Suprapubic skin (tissue), 4 donors: ENCODE measurements at places on chromosomes 2 and 18.

DNA sequence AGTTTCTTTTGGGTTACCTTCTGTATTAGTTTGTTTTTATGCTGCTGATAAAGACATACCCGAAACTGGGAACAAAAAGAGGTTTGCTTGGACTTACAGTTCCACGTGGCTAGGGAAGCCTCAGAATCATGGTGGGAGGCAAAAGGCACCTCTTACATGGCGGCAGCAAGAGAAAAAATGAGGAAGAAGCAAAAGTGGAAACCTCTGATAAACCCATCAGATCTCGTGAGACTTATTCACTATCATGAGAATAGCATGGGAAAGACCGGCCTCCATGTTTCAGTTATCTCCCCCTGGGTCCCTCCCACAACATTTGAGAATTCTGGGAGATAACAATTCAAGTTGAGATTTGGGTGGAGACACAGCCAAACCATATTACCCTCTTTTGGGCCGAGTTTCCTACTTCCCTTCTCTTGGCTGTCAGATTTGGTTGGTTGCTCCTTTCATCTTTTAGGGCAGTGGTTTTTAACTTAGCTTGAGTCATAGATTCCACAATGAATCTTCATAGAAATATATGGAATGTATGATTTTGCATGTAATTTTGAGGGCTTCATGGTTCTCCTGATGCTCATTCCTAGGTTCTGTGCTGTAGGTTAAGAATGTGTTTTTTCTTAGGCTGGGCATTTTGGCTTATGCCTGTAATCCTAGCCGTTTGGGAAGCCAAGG lies 44.2 kb downstream of the CEP192 start:
- no peaks in the 10 kb centered on the region for H3K4me1 ChIP-seq
- H3K36me3 ChIP-seq, result peaks cover 35% of the 10 kb centered on the region

DNA sequence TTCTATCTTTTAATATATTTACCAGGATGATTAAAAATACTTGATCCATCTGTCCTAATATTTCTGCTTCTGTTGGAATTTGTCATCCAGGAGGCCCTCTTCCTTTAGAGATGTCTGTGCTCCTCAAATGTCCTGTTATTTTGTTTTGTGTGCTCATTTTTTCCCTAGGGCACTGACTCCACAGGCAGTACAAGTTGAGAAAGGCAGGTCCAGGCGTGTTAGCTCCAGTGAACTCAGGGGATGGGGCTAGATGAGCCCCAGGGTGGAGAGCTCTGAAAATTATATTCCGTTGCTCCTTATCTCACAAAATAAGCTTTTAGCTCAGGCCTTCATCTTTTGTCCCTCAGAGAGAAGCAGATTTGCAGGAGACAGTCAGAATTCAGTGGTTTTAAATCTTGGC lies 105.7 kb downstream of the SLC4A3 start:
- H3K27ac ChIP-seq, result no peak overlapping the region
- H3K4me1 ChIP-seq, result no peaks in the 10 kb centered on the region
- no peak overlapping the region for H3K4me3 ChIP-seq
- H3K27me3 ChIP-seq, result no peaks in the 10 kb centered on the region

GRCh38 chr2:235706506-235706905 lies 212.7 kb downstream of the AGAP1 start:
- H3K27me3 ChIP-seq, result no peaks in the 10 kb centered on the region
- peaks cover 6% of the 10 kb centered on the region for H3K36me3 ChIP-seq
- H3K4me1 ChIP-seq, result peaks cover 28% of the 10 kb centered on the region
- no peak overlapping the region for H3K4me3 ChIP-seq

DNA sequence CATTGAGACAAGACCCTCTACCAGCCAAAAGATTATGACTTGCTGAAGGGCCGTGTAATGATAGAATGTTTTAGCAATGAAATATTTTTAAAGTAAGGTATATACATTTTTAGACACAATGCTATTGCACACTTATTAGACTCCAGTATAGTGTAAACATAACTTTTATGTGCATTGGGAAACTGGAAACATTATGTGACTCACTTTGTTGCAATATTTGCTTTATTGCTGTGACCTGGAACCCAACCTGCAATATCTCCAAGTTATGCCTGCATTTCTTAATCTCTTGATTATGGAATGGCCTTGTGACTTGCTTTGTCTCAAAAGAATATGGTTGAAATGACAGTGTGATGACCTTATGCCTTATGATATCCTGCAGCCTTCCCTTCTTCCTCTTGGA lies 502.0 kb downstream of the EPHA4 start:
- no peaks in the 10 kb centered on the region for H3K4me1 ChIP-seq
- no peaks in the 10 kb centered on the region for H3K27me3 ChIP-seq
- no peak overlapping the region for H3K4me3 ChIP-seq
- H3K27ac ChIP-seq, result no peak overlapping the region

DNA sequence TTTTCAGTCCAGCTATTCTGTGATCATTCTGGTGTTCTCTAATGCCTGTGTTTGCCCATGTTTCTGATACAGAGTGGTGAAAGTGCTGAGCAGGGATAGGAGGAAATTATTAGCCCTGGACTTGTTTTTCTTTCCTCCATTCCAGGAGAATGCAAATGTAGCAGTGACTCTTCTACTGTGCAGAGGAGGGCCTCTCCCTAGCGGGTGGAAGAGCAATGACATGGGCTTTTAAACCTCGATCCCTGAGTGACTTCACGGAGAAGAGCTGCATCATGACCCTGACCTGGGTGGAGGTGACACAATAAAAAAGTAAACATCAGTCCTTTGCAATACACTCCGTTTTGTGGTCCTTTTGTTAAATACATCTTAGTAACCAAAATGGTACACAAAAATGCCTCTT lies 68.0 kb upstream of the NETO1 start:
- H3K4me1 ChIP-seq, result no peaks in the 10 kb centered on the region
- H3K27me3 ChIP-seq, result no peaks in the 10 kb centered on the region
- DNase-seq, result no peak
- H3K27ac ChIP-seq, result no peak overlapping the region
- H3K36me3 ChIP-seq, result no peaks in the 10 kb centered on the region
- H3K4me3 ChIP-seq, result no peak overlapping the region

- no peaks in the 10 kb centered on the region for H3K4me1 ChIP-seq
- no peak overlapping the region for H3K4me3 ChIP-seq
- H3K36me3 ChIP-seq, result no peaks in the 10 kb centered on the region
- H3K27ac ChIP-seq, result no peak overlapping the region
- H3K27me3 ChIP-seq, result no peaks in the 10 kb centered on the region
Measured at GRCh38 chr2:21469158-21469557, 345.4 kb downstream of the TDRD15 start.

DNA sequence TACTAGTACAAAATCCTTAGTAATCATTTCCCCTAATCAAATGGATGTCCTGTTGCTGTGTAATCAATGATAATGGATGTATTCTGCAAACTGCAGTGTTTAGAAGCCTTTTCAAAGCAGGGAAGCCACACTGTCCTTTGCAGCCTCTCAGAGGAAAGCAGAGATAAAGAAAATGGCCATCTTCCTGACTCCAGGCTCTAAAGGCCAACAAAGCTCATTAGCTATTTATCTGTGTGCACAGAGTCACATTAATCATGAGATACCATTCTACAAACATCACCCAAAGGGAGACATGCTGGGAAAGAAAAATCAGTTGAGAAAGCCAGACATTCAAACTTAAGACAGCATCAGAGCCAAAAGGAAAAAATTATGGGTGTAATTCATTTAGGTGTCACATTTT lies 165.0 kb downstream of the RAD51AP2 start:
- no peak for DNase-seq
- no peak overlapping the region for H3K4me3 ChIP-seq
- H3K27ac ChIP-seq, result no peak overlapping the region
- no peaks in the 10 kb centered on the region for H3K36me3 ChIP-seq

DNA sequence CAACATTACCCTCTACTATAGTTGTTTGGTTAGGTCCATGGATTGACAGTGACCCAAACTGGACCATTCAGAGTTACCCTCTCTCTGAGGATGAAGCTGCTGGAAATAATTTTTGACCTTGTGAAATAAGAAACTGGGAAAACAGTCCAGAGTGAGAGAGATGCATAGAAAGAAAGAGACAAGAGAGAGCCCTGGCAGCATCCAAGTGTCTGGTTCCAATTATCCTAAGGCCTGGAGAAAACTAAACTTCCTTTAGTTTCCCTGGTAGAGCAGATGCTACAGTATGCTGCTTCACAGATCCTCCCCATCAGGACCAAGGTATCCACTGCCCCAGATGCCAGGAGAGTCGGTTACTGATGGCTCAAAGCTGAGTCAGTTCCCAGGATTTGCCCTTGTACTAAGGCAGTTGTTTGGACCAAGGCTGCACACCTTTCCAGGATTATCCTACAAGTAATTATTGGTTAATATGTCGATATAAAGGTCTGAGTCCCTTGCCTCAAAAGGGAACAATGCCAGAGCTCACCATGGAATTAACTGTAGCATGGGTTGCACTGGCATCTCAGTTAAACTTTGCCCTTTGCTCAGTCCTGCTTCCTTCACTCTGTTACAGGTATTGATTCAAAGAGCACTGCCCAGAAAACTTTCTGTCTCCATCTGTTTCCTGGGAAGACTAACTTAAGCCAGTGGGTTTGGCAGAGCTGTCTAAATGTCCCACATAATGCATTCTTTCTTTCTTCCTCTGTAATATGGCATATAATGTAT lies 14.6 kb upstream of the CHN1 start:
- no peaks in the 10 kb centered on the region for H3K4me1 ChIP-seq
- H3K27me3 ChIP-seq, result no peaks in the 10 kb centered on the region
- no peak overlapping the region for H3K4me3 ChIP-seq
- no peaks in the 10 kb centered on the region for H3K36me3 ChIP-seq
- H3K27ac ChIP-seq, result no peak overlapping the region
- no peak for DNase-seq

DNA sequence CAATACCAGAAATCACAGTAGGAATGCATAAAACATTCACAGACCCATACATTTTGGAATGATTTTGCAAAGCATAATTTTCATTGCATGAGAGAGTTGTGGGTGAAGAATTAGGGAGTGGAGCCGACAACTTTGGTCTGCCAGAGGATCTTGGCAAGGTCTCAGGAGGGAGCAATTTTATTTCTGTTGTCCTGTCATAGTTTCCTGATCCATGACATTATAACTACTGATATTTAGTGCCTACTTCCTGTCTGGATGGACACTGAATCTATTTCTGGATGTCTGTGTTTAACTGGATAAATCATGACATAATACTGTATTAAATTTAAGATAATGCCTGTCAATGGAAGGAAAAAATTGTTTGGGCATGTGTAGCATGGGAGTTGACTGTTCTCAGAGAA lies 2.4 kb downstream of the ITGA4 start:
- no peak overlapping the region for H3K27ac ChIP-seq
- no peaks in the 10 kb centered on the region for H3K36me3 ChIP-seq
- no peak overlapping the region for H3K4me3 ChIP-seq
- H3K27me3 ChIP-seq, result peaks cover 5% of the 10 kb centered on the region
- DNase-seq, result no peak
- H3K4me1 ChIP-seq, result peaks cover 29% of the 10 kb centered on the region

- H3K4me1 ChIP-seq, result no peaks in the 10 kb centered on the region
- H3K36me3 ChIP-seq, result no peaks in the 10 kb centered on the region
- no peak overlapping the region for H3K27ac ChIP-seq
- H3K4me3 ChIP-seq, result no peak overlapping the region
- no peak for DNase-seq
Measured at GRCh38 chr2:40037303-40037702, 258.2 kb upstream of the THUMPD2 start.

- DNase-seq, result no peak
- peaks cover 23% of the 10 kb centered on the region for H3K4me1 ChIP-seq
- H3K27me3 ChIP-seq, result no peaks in the 10 kb centered on the region
- no peaks in the 10 kb centered on the region for H3K36me3 ChIP-seq
- H3K27ac ChIP-seq, result no peak overlapping the region
Measured at GRCh38 chr2:189548666-189549448, 31.7 kb downstream of the SLC40A1 start.

DNA sequence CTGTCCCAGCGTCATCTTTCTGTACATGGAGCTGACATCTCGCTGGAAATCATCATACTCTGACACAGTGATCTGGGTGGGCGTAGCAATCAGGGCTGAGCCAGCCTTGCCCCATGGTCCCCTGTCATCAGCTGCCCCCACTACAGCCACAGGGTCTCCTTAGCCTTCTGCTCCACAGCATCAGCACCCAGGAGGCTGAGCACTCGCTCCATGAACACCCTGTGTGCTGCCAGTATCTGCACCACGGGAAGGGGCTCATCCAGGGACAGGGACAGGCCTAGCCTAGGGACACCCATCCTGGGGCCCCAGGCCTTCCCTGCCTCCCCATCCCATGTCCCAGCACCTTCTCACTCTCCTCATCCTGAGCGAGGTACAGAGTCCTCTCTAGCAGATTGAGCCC lies 11.4 kb downstream of the ALPG start:
- H3K36me3 ChIP-seq, result no peaks in the 10 kb centered on the region
- peaks cover 30% of the 10 kb centered on the region for H3K4me1 ChIP-seq
- no peak overlapping the region for H3K4me3 ChIP-seq
- no peak overlapping the region for H3K27ac ChIP-seq

DNA sequence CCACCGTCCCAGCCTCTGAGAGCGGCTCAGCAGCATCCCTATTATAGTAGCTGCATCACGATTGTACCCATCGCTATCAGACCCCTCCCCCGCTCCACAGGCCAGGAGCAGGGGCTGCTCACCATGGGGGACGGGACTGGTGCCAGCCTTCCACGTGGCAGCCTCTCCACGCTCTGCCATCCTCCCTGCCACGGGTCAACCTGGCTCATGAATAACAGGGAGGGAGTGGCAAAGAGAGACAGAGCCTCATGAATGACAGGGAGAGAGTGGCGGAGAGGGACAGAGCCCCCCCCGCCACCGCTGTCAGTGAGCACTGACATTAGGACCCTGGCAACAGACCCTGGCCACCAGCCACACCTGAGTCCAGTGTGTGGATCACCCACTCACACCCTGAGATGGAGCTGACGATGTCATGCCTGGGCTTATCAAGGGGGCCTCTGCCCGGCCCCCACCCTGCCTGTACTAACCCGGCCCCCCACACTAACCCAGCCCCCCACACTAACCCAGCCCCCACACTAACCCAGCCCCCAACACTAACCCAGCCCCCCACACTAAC lies 16.9 kb downstream of the CROCC2 start:
- H3K27ac ChIP-seq, result no peak overlapping the region
- H3K36me3 ChIP-seq, result no peaks in the 10 kb centered on the region
- no peak overlapping the region for H3K4me3 ChIP-seq

DNA sequence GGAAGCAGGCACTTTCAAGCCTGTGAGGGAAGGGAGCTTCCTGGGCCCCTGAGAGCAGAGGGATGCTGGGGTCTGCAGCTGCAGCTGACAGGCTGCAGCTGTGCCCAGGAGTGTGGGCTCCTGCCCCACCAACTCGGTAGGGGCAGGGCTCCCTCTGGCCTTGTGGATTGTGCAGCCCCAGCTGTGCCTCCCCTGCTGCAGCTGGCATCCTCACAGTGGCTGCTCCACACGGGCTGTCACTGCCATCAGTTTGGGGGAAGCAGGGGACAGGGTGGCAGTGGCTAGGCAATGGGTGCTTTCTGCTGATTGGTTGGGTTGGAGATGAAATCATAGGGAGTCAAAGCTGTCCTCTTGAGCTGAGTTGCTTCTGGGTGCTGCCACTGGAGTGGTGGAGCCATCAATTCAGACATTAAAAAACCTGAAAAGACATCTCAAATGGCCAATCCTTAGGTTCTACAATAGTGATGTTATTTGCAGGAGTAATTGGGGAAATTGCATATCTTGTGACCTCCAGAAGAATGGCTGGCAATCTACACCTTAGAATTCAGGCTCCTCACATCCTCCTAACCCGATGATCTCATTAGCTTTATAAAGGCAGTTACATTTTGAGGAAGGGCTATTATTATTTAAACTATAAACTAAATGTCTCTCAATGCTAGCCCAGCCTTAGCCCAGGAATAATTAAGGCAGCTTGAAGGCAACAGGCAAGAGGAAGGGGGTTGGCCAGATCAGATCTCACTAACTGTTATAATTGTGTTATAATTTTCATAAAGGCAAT lies 41.3 kb downstream of the FAM171B start:
- no peaks in the 10 kb centered on the region for H3K4me1 ChIP-seq
- peaks cover 3% of the 10 kb centered on the region for H3K36me3 ChIP-seq
- H3K27ac ChIP-seq, result no peak overlapping the region
- no peak for DNase-seq
